Activated CD4-positive, CD25-positive, alpha-beta regulatory T cell (primary cell): ENCODE measurements at places on chromosomes 2 and 18.

GRCh38 chr2:15169326-15170069 is 391.6 kb downstream of the NBAS start:
- DNase-seq, result no peak

DNA sequence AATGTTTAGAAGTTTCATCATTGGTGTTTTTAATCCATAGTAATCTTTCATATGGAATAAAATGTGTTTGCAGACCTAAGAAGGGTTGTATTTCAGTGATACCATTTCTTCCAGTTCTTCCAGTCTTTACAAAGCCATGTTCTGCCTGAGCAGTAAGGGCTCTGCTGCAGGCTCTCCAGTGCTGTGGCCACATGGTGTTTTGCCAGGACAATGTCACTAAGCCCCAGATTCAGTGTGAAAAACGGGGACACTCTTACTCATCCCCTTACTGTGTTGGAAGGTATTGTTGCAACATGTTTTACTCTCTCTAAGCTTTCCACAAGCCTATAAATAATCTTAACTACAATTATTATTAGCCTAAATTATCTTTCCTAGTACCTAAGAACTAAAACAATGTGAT is 481.4 kb upstream of the CDH7 start:
- no peak for DNase-seq

GRCh38 chr2:129135017-129135416 is 816.3 kb upstream of the HS6ST1 start:
- DNase-seq, result no peak

DNA sequence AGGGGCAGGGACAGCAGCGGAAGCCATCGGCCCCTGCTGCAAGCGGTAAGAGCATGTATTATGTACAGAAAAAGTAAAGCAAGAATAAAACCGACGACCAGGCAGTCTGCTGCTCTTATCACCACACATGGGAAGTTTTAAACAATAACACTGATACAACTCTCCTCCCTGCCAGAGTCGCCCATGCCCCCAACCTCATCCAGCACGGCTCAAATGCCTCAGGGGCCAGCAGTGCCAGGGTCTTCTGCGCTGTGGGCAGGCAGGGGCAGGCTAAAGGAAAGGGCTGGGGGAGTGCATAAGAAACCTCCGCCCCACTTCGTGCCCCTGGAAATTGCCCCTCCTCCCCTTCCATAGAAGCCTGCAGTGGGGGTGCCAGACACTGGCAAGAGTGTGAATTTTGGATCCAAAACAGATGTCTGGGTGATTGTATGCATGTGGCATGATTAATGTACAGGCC is 10.1 kb downstream of the TEX51 start:
- no peak for DNase-seq

GRCh38 chr2:24613154-24613814 is 122.2 kb downstream of the NCOA1 start:
- no peak for DNase-seq

GRCh38 chr2:194723446-194723845 is 933.6 kb upstream of the SLC39A10 start:
- DNase-seq, result no peak

- no peak for DNase-seq
Observed at GRCh38 chr2:132438691-132439090, 22.1 kb downstream of the GPR39 start.

- DNase-seq, result no peak
Observed at GRCh38 chr18:46497129-46497528, 159.9 kb downstream of the LOXHD1 start.

DNA sequence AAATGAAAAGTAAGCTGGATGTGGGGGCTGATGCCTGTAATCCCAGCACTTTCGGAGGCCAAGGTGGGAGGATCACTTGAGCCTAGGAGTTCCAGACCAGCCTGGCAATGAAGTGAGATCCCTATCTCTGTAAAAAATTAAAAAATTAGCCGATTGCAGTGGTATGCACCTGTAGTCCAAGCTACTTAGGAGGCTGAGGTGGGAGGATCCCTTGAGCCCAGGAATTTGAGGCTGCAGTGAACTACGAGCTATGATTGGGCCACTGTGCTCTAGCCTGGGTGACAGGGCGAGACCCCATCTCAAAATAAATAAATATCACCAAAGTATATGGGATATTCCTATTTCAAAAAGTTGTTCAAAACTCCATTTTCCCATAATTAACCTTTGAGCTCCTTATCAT is 101.1 kb upstream of the FZD5 start:
- no peak for DNase-seq

- DNase-seq, result no peak
Observed at GRCh38 chr2:75680402-75680801, 30.3 kb downstream of the GCFC2 start.

- no peak for DNase-seq
Observed at GRCh38 chr2:233092432-233093165, 32.5 kb downstream of the INPP5D start.

- no peak for DNase-seq
Observed at GRCh38 chr2:9406529-9407362, 16.6 kb downstream of the ITGB1BP1 start.

GRCh38 chr18:58937071-58937886 is 72.6 kb downstream of the ZNF532 start:
- no peak for DNase-seq

DNA sequence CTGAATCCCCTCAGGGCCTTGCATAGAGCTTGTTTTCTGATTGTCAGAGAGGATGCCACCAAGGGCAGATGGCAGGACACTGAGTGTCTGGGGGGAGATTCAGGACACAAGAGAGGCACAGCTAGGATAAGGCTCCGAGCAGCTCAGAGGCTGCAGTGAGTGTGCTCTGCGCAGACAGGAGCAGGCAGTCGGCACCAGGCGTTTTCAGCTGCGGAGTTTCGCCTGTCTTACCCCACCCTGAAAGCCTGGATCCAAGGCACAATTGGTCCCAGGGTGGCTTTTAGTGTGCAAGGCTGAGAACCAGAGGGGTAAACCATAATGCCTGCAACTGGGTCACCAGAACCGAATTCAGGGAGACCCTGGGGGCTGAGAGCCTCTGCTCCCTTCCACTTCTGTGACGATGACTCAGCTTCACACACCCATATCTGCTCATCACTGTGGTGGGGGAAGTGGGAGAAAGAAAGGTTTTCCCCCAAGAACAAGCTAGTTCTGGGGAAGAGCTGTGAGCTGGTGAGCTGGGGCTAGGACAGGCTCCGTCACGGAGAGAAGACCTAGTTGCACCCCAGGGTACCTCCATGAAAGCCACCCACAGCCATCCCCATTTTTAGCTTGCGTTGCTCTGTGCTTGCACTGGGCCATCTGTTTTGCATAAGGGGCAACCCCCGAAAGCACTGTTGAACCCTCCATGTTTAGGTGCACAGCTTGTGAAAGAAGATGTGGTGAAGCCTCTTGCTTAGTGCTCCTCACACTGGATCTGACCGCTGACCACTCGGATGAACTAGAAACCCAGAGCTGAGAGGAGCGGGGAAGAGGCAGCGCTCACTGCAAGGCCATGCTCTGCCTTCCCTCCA is 173.7 kb downstream of the CELF4 start:
- DNase-seq, result no peak

DNA sequence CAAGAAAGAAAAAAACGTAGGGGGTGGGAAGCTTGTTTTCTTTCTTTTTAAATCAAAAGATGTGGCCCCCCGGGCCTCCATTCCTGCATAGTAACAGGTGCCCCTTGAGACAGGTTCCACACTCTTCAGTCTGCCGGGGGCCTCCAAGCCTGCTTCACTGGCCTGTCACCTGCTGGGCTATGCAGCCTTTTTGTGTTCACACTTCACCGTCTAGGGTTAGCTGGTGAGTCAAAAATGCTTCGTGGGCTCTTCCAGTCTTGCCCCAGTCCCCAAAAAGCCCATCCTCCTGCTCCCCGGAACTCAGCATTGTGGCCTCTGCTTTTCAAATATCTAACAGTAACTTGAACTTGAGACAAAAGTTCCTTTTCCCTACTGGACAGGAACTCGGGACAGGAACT is 67.9 kb downstream of the POLR1A start:
- no peak for DNase-seq

GRCh38 chr18:58527285-58527951 is 101.5 kb downstream of the ALPK2 start:
- no peak for DNase-seq
